ENCODE measurements at places on chromosomes 1 and 21.

DNA sequence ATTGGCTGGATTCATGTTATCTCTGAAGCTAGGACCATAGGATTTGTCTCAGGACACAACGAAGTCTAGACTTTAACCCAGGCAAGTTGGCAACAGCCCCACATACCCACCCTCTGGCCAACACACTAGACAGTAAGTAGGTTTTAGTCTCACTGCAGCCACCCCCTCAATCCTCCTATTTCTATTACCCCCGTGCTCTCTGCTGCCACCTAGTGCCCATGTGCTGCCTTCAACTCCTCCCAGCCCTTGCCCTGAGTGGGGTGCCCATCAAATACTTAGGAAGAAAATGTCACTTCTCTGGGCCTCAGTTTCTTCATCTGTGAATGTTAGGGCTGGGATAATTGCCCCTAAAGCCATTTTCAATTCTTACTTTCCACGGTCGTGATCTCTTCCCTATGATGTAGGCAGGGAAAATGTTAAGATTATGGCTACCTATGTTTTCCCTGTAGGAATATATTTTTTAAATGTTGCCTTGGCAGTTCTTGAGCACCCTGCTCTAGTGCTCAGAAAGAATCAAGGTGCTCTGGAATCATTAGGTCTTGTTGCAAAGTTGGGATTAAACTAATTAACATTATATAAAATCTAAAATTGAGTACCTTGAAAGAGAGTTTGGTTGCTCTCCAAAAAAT is 213.0 kb downstream of the LMX1A start:
- no peak for DNase-seq

DNA sequence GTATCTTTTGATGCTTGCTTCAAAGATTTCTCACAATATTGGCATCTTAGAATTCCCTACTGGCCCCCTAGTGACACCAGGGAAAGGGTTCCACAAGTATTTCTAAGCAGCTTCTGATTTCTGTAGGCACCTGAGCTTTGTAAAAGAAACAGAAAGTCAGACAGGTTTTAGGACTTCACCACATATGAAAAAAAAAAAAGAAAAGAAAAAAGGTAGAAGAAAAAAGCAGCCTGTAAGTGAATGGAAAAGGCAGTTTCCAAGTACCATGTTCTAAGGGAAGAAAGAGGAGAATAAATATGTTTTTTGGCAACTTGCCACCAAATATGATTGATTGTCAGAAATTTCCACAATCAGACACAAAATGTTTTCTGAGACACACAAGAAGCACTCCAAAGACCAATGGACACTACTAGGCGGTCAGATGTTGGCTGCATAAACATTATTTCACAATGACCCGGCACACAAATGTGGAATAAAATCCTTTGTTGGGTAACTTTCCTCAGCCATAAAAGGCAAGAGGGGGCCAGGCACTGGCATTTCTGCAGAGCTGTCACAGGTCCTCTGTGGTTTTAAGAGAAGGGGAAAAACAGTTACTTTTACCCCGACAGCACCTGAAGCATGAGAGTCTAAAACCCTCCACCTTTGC is 12.7 kb upstream of the CPLANE2 start:
- no peak for DNase-seq

- DNase-seq = no peak
These were observed 22.2 kb upstream of the MAPKAPK2 start for GRCh38 chr1:206662396-206663092.

GRCh38 chr1:150544204-150544603 is 5.0 kb upstream of the ADAMTSL4 start:
- DNase-seq = no peak

DNA sequence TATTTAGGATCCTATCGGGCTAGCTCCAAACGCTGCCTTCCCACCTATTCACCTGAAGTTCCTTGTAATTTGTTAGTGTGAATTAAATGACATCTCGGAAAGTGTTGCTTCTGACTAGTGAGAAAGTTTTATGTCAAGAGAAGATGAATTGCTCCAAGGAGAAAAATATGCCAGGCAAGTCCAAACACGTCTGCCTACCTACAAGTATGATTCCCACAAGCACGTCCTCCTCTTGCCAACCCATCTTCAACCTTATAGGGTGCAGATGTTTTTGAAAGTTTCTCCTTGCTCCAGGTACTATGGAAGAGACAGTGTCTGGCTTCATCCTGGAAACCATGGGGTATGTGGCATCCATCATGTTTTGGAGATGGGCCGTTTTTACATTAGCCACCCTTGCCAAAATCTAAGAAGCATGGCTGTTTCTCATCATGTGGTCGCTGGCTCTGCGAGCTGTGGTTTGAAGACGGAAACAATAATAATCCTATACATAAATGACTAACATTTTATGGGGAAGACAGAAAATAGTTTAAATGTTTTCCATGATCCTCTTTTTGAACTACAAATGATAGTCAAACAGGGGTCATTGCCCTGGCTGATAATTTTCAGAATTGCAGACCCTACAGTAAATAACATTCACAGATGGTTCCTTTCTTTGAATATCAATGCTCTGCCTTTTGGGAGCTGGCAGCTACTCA is 505.8 kb downstream of the SMYD3 start:
- DNase-seq = no peak

GRCh38 chr1:162276493-162276892 is 100.2 kb downstream of the SPATA46 start:
- DNase-seq = no peak

GRCh38 chr1:23527366-23527765 is 3.7 kb downstream of the E2F2 start:
- DNase-seq = no peak

GRCh38 chr1:60367532-60367931 is 294.0 kb upstream of the C1orf87 start:
- DNase-seq = no peak

GRCh38 chr1:150562446-150563339 is 13.5 kb downstream of the ADAMTSL4 start:
- peak; percentile 66 for DNase-seq

DNA sequence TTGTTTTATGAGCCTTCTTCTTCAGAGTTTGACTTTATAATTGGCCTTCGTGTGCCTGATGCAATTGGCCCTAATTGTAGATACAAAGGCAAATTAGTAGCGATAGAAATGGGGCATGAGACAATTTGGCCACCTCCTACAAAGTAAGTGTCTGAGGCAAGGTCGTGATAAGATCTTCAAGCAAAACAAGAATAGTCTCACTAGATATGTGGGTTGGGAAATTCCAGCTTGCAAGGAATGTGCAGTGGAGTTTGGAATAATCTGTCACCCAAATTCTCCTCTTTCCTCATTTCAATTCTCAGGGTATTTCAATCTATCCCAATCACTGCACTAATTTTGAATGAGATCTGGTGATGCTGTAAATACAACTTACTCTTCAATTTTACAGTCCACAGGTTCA is 11.4 kb upstream of the TSNAX start:
- no peak for DNase-seq

GRCh38 chr1:20346433-20346832 is 55.8 kb downstream of the VWA5B1 start:
- DNase-seq = no peak

DNA sequence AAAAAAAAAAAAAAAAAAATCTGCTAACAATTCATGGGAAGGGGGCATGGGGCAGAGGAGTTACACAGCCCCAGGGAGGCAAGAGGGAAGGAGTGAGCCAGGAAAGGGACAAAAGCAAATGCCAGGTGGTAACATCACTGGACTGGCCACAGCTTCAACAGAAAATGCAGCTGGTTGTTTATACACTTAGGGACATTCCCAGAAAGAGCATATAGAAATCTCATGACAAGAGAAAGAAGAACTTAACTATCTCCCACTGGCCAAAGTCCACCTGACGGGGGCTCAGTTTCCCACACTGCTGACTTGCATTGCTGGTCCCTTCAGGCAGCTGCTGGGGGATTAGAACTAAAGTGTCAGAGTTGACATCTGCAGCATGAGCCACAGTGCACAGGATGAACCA is 14.8 kb downstream of the IL12RB2 start:
- DNase-seq = no peak

DNA sequence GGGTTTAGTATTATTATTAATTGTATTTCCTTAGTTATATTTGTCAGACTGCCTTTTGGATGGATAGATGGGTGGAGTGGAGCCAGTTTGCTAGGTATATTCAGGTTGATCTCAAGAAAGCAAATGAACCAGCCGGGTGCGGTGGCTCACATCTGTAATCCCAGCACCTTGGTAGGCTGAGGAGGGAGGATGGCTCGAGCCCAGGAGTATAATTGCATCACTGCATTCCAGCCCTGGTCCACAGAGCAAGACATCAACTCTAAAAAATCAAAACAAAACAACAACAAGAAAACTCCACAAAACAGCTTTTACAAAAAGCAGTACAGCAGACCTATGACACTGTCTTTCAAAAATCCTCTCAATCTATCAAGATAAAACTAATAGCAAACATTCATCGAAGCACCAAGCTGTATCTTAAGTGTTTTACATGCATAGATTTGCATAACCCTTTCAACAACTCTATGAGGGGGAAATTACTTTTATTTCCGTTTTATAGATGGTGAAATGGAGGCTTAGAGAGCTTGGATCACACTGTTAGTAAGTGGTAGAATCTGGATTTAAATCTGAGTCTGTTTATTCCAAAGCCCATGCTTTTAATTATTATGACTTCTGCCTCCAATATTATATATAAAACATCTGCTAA is 25.5 kb downstream of the KMO start:
- DNase-seq = no peak

DNA sequence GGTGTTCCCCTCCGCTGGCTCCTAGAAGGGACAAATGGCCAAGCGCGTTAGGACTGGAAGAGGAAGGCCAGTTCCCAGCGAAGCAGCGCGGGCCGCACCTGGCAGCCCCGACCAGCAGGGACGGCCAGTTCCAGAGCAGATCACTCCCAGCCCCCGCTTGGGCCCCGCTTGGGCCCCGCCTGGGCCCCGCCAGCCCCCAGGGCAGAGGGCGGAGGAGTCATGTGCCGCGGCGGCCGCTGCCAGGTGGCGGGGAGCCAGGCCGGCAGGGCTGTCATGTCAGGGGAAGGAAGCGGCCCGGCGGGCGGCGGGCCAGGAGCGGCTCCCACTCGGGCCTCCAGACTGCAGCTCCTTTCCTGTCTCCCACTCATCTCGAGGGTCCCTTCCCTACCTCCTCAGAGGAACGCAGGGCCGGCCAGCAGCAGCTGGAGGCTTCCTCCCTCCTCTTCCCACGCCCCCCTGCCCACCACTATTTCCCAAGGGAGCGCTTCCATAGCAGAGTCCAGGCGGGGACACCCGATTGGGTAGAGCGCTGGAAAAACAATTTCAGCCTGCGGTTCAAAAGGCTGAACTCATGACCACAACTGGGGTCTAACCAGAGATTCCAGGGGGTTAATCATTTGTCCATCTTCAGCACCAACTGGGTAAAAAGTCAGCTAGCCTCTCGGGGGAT is 16.5 kb downstream of the ZNF697 start:
- no peak for DNase-seq

DNA sequence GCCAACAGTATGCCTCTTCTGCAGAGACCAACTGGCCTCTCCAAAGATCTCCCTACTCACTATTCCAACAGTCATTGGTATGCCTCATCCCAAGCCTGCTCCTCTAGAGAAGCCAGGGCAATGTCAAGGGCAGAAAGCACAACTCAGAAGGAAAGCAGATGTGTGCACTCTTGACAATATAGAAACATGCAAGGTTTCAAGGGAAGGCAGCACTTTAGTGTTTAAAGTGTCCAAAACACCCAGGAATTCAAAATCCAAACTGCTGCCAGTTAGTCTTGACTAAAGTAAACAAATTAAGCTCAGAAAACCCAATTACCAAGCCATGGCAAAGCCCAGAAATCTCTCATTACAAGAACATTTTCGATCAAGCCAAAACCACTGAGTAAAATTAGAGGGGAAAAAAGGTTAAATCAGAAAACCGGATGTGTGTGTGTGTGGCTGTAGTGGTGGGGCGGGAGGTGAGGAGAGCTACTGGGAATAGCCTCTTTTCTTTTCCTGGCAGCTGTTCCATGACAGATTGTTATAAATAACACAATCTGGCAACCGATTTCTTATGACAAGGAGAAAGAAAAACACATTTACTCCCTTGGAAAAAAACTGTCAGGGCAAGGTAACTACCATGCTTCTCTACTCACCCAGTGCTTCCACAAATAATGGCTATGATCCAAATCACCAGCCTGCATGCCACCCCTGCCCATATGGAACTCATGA is 39.2 kb downstream of the EIF2B3 start:
- DNase-seq = no peak

GRCh38 chr1:2194898-2195673 is 514 bp upstream of the FAAP20 start:
- peak; percentile 64 for DNase-seq

GRCh38 chr1:150551051-150551783 is 2.0 kb downstream of the ADAMTSL4 start:
- DNase-seq = no peak

DNA sequence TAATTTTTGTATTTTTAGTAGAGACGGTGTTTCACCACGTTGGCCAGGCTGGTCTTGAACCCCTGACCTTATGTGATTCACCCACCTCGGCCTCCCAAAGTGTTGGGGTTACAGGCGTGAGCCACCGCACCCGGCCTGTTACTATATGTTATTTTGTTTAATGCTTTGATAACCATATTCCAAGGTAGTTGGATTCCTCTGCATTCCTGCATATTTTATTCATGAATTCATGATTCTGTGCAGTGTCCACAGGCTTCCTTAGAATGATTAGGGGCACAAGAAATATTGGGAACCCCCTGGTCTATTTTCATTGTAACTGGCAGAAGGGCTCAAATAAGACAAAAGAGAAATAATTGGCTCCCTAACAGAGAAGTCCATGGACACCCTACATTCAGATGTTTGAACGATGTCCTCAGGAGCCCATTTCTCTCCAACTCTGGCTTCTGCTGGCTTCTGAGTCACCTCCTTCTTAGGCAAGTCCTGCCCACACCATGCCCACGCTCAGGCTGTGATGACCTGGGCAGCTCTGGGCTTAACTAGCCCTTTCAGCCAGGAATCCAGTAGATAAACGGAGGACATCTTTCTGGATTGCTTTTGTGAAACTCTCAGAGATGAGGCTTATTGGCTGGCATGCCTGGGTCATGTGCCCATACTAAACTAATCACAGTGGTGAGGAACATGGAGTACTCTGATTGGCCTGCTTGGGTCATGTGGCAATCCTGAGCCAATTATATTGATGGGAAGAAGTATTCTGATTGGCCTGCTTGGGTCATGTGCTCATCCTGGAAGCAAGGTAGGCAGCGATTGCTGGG is 32.6 kb downstream of the TNFRSF8 start:
- DNase-seq = no peak
